ENCODE measurements at places on chromosomes 2 and 18. TPM values are rescaled to one million over a fixed set of nuclear protein-coding genes. Genes with fewer than 3 reads are reported as not detected.
A peak's percentile ranks its signal among the peaks of the same experiment; 100 is the strongest.

Gene HTRA2
- total RNA-seq: 42.0 TPM

DNA sequence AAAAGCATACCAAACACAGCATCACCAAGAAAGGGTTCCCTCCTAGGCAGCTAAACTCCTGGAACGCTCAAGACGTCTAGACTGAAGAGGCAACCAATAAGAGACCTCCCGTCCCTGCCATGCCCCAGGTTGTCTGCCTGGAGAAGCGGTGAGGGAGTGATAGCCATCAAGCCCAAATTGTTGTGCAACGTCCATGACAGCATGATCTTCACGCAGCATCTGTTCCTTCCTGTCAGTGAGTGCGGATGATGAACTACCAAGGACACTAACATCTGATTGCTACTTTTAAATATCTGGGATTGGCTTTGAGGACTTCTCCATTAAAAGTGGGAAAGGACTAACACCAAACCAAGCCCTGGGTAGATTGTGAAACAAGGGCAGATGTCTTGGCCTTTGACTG is 149.7 kb downstream of the TXNL1 start:
- DNase-seq: no peak

- peak; percentile 67 for DNase-seq
Observed at GRCh38 chr2:54680397-54681041, 42.9 kb upstream of the EML6 start.

Gene CLEC4F
- not detected for total RNA-seq

- no peak for DNase-seq
Observed at GRCh38 chr2:73295751-73296400, 2.5 kb upstream of the EGR4 start.

- DNase-seq: peak; percentile 56
Observed at GRCh38 chr2:222861411-222862105, 722 bp downstream of the ACSL3 start.

- no peak for DNase-seq
Observed at GRCh38 chr2:186590350-186590758, 498 bp downstream of the ITGAV start.

GRCh38 chr2:239223310-239224198 is 177.3 kb downstream of the HDAC4 start:
- DNase-seq: no peak

Gene LDLRAD4
- total RNA-seq: 37.3 TPM

DNA sequence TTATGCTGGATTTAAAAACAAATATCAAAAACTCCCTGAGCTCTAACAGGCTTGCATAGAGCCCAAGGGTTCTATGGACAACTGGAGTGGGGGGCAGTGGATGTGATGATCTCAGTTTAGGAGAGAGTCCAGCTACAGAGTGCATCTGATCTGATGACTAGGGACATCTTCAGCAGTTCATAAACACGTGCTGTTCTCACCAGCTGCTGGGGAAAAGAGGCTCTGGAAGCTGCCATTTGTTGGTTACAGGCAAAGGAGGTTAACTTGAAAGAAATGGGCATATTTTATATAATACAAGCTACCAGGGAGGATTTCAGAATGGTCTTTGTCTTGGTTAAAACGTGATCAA is 36.0 kb upstream of the ZNF396 start:
- DNase-seq: no peak

Gene TIMM21
- 70.2 TPM for total RNA-seq

DNA sequence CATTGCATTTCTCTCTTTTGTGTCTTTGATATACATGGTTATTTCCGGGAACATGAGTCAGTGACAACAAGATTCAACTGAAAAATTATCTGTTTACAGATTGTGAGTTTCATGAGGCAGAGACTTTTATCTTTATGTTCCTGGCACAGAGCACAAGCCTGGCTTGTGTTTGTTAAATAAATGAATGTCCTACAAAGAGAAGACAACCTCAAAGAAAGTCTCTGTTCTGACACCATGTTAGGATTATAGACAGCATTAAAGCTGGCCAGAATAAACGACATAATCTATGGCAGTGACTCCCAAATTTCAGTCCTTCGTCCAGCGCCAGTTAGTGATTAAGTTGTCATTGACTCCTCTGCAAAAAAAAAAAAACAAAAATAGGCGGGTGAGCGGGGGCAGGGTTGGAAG is 97.4 kb upstream of the DNAJC10 start:
- DNase-seq: no peak

GRCh38 chr2:141888987-141889555 is 241.7 kb downstream of the LRP1B start:
- DNase-seq: no peak

DNA sequence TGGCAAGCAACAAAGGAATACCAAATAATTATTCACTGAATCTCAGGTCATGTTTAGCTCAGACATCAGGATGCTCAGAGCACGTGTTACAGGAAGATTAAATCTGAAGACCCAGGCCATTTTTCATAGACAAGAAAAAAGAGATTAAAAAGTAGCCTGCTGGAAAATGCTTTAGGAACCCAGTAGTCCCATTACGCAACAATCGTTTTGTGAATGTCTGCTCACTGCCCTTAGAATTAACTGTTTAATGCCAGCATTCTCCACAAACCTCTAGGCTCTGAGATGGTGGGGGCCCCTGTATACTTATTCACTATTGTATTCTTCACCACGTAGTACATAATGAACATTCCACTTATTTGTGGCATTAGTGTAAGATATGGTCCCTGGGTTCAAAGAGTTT is 154.6 kb upstream of the NYAP2 start:
- no peak for DNase-seq

Gene TMEFF2
- total RNA-seq: not detected

Gene FBLN7
- 7.9 TPM for total RNA-seq

Gene VWA3B
- total RNA-seq: not detected

GRCh38 chr2:150030436-150031190 is 443.0 kb upstream of the MMADHC start:
- DNase-seq: no peak

GRCh38 chr18:26763446-26764110 is 101.9 kb downstream of the AQP4 start:
- no peak for DNase-seq

Gene LYG1
- 0.81 TPM for total RNA-seq

GRCh38 chr2:230924470-230925341 is at the start of gene GPR55:
Gene GPR55 (minus strand): TSS chr2:230925242. CDS start chr2:230910962, 14,280 bp downstream.
- DNase-seq: peak; percentile 89

GRCh38 chr2:197426723-197427603 is 7.9 kb downstream of the SF3B1 start:
- no peak for DNase-seq
